ENCODE measurements at places on chromosomes 7 and 10.

DNA sequence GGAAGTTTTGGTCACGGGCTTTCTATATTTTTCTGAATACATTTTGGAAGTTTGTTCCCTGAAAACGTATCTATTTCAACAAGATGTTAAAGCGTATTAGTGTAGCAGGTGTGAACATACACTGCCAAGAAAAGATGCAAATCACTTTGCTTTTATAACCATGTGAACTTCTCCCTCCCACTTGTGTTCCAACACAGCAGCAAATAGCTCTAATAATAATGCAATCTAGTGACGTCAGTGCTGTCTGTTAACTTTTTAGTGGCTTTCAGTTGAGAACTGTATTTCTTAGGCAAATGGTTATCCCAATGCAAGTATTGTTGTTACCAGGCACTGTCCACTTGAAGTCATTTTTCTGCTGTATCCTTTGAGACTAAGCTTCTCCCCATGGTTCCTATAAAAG, 188.4 kb upstream of the IGFBP3 start:
- no peak for DNase-seq

DNA sequence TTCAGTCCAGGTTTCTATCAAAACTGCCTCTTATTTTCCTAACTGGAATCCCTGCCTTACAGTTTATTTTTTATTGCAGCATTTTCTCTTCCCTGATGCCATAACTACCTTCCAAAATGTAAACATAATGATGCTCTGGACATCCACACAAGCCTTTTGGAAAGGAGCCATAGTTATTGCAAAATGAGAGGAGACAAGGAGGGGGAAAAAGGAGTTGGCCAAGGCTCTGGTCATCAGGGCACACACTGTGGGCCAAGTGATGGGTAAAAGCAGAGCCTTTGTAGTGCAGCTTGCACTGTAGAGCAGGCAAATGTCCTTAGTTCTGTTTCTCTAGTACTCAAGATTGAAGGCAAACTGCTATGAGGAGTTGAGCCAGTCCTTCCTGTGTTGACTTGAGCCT, 289.3 kb upstream of the MTPN start:
- DNase-seq = no peak

- no peak for DNase-seq
These were observed 52.2 kb upstream of the SHH start for GRCh38 chr7:155864271-155864985.

- no peak for DNase-seq
These were observed 83.4 kb downstream of the ELFN1 start for GRCh38 chr7:1753564-1753867.

DNA sequence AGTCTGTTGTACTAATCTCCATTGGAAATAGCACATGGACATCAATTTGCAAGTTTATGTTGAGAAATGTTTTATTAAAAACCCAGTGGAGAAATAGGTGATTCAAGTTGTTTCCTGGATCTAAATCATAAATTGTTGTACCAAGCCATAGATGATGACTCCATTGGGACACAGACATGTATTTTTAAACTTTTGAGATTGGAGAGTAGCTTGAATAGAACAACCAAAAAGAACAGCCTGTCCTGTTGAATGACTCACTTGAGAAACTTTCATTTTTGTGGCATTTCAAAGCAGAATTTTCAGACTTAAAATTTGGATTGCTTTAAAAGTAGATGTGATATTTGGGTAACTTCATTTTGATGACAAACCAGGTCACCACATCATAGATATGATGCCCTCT, 197.5 kb downstream of the GPAM start:
- DNase-seq = no peak

DNA sequence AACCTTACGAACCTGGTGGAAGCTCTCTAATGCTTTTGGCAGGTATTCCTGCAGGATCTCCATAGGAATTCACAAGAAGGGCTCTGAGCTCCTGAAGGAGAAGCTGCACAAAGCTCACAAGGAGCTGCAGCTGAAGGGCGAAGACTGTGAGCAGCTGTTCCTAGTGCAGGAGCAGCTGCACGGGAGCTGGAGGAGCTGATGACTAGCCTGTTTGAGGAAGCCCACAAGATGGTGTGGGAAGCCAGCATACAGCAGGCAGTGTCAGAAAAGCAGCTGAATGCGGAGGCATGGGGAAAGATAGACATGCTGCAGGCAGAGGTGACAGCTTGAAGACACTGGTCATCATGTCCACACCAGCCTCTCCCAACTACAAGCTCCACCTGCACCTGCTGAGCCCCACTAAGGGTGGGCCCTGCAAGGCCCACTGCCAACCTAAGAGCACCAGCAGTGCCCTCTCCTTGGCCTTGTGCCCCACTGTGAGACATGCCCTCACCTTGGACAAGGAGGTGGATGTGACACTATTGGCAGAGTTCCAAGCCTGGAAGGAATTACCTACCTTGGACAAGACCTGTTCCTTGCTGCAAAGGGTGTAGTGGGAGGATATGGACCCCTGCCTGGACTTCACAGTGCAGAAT, 250.6 kb downstream of the BBS9 start:
- no peak for DNase-seq

DNA sequence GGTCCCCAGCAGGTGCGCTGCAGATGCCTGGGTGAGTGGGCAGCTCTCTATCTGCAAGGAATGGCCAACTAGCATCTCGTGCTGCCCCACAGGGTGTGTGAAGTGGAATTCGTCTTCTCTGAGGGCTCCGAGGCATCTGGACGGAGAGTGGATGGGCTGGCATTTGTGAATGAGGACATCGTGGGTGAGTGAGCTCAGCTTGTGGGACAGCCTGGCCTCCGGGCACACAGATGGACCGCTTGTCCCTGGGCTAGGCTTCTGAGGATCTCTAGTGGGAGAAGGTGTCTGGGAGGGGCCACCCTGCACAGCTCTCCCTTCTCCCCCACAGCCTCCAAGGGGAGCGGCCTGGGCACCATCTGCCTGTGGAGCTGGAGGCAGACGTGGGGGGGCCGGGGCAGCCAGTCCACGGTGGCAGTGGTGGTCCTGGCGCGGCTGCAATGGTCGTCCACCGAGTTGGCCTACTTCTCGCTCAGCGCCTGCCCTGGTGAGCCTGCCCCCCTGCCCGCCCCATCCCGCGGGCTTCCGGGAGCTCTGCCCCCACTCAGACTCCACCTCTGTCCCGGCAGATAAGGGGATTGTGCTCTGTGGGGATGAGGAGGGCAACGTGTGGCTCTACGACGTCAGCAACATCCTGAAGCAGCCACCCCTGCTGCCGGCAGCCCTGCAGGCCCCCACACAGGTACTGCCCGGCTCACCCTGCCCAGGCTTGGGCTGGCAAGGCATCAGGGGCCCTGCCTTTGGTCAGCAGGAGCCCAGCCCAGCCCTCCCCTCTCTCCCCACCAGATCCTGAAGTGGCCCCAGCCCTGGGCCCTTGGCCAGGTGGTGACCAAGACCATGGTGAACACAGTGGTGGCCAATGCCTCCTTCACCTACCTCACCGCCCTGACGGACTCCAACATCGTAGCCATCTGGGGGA, 6.3 kb downstream of the POLR2J start:
- DNase-seq = no peak

- no peak for DNase-seq
These were observed 181.2 kb upstream of the KCND2 start for GRCh38 chr7:120091807-120092206.

- no peak for DNase-seq
These were observed 29.9 kb downstream of the ERLIN1 start for GRCh38 chr10:100155936-100156335.

DNA sequence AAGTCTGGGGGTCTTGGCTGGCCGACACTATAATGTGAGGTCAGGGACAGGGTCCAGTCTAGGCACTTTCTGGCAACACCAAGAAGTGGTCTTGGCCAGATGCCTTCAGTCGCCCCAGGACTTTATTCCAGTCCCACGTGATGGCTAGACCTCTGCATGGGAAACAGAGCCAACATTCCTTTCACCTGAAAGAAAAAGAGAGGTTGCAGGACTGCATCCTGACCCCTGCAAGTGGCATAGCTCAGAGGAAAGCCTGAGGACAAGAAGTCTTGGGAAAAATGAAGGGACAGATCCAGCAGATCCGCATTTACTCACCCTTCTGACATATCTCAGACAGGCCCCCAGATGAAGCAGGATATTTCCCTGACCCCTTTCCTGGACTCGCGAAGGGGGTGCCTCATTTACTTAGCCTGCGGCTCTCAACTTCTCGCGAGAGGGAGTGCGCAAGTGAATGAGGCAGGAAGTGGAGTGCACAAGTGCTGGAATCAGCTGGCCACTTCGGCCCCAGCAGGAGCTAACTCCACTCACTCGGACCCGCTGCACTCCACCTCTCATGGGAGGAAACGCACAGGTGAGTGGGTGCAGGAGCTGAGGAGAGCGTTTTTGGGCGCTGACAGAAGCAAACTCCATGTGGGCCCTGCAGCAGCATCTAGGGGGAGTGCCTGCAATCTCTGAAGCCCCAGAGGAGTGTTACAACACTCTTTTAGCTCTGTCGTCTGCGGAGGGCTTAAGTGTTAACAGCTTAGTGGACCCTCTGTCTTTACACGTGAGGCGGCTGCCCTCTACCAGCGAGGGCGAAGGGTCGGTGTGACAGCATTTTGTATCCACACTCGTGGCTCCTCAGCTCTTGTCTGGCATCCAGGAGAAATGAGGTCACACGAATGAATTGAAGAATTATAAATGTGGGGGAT, 916.2 kb upstream of the GHITM start:
- DNase-seq = no peak

DNA sequence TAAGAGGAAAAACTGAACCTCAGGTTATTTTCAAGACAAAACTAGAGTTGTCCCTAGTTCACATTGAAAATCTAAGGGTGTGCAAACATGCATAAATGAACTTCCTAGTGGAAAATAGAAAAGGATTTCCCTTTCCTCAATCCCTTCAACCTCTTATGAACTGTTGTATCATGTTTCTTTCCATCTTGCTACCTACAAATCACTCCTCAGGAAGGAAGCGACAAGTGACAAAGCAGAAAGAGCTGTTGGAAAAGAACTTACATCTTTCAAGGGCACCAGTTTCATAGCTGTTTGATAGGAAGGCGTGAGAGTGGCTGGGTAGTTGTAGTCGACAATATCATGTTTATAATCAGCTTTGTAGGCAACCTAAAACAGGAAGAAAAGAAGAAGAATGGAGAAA, 23.9 kb downstream of the NRAP start:
- DNase-seq = no peak

DNA sequence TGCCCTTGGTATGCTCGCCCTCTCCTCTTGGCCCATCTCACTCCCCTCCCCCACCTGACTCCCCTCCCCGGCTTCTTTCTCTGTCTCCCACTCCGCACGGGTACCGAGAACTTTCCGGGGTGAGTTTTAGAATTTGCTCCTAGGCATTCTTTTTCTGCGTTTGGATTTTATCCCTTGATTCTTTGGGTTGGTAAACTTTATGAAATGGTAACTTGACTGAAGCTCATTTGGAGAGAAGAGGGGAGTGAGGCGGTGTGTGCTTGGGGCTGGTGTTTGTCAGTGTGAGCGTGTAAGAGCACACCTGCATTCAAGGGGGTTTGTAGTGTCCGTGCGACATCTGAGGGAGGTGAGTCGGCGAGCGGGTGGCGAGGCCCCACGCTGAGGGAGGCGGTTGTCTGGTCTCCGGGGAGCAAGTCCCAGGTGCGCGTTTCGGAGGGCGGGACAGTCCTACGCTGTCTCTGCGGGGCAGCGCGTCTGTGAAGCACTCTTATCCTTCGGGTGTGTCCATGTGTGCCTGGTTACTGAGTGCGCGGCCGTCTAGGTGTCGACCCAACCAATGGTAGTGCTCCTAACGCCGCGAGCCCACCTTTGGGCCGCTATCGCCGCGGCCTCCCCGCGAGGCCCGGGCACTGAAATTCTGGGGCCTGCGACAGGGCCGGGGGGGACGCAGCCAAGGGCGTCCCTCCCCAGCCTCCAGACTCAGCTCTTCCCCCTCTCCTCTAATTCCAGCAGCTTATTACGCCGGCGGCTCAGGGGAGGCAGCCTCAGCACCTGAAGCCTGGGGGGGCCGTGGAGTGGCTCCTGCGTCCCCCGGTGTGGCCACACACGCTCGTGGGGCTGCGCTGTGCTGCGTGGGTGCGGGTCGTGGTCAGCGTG, 2.6 kb upstream of the ZNF503 start:
- no peak for DNase-seq

- DNase-seq = no peak
These were observed 261.5 kb upstream of the SORCS1 start for GRCh38 chr10:107425931-107426553.

DNA sequence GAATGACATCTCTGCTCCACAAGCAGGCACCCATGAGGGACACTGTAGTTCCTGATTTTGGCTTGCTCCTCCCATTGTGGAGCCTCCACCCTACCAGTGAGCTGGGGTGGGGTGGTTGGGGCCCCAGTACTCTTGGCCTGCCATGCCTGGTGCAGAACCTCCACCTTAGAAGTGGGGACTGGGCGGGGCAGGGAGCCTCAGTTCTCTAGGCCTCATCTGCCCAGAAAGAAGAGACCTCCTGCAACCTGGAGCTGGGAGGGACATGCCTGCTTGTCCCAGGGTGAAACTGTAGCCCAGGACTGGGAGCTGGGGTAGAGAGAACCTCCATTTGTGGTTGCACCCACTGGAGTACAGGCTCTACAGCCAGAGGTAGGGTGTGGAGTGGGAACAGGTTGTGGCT, 14.4 kb downstream of the RAMP3 start:
- no peak for DNase-seq
